Dermis microvascular lymphatic vessel endothelial cell (primary cell): ENCODE measurements at places on chromosomes 5 and 9.

- DNase-seq, result no peak
Measured at GRCh38 chr5:33762859-33763258, 128.9 kb downstream of the ADAMTS12 start.

DNA sequence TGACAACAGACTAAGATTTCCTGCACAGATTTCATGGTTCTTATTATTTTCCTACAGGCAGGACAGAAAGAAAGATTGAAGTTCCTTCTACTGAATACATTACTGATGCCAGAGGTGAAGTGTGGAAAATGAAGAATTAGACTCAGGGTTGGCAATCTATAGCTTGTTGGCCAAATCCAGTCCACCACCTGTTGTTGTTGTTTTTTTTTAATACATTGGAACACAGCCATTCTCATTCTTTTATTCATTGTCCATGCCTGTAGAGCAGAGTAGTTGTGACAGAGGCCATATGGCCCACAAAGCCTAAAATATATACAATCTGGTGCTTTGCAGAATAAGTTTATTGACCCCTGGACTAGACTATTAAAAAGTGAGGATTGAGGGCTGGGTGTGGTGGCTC, 5.8 kb upstream of the PLPPR1 start:
- no peak for DNase-seq

- no peak for DNase-seq
Measured at GRCh38 chr5:104915226-104915625, 1352.6 kb upstream of the NUDT12 start.

GRCh38 chr5:132464156-132464939, 26.2 kb downstream of the IRF1 start:
- peak; percentile 26 for DNase-seq

DNA sequence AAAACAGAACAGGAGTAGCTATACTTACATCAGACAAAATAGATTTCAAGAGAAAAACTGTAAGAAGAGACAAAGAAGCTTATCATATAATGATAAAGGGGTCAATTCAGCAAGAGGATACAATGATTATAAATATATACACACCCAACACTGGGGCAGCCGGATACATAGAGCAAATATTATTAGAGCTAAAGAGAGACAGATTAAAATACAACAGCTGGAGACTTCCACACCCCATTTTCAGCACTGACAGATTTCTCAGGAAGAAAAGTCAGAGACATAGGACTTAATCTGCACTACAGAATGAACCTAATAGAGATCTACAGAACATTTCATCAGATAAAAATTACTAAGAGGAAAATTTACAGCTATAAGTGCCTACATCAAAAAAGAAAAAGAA, 35.7 kb downstream of the OXCT1 start:
- no peak for DNase-seq

DNA sequence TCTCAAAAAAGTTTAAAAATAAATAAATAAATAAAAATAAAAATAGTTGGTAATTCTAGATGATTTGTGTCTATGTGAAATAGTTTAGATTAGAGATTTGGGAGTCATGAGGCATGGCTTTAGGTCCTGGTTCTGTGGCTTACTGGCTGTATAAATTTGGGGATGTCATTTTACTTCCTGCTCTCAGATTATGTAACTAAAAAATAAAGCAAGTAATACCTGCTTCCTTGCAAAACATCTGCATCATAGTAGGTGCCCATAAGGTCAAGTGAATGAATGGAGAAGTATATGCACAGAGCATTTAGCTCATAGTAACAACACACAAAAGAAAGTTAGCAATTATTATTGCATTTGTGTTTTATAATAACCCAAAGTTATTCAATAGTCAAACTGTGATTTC, 287.7 kb upstream of the TLE4 start:
- DNase-seq, result no peak

- no peak for DNase-seq
Measured at GRCh38 chr5:1351156-1351555, 6.3 kb upstream of the CLPTM1L start.

GRCh38 chr5:96601715-96602244, 60.4 kb upstream of the CAST start:
- peak; percentile 70 for DNase-seq

- DNase-seq, result no peak
Measured at GRCh38 chr9:87442451-87442850, 55.2 kb upstream of the DAPK1 start.

DNA sequence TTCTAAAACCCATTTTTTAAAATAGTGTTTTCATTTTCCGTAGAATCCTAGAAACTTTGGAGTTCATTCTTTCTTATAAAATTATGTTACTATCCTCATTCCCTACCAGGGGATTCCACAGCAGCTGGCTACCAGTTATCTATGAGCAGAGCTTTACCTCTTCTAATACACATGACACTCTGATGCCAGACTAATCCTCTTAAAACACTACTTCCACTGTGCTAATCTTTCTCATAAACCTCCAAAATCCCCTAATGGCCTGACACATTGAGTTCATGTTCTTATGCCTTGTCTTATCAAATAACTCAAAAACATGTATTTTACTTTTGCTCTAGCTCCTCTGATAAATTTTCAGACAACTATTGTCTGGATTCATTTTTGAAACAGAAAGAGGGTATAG, 633.6 kb upstream of the FTMT start:
- no peak for DNase-seq

DNA sequence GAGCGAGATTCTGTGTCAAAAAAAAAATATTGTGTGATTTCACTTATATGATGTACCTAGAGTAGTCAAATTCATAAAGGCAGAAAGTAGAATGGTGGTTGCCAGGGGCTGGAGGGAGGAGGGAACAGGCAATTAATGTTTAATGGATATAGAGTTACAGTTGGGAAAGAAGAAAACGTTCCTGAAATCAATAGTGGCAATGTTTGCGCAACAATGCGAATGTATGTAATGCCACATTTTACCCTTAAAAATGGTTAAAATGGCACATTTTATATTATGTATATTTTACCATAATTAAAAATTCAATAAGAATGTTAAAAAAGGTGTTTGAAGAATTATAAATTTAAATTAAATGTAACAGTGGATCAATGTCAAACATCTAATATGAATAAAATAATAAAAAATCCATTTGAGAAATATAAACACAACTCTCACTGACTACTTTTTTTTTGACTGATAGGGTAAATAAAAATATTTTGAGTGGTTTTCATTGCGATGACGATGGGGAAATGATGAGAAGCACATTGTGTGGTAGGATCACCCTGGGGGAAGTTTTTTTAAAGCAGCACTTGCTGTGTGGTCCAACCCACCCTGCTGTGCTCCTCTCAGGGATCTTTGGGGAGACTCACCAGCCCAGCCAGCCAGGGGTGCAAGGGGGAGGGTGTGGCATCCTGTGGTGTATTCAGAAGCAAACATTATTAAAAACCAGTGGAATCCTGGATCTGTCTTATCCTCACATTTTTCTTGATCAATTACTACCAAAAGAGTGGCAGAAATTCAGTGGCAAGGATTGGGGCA, 4.3 kb downstream of the FYB1 start:
- no peak for DNase-seq

- peak; percentile 41 for DNase-seq
Measured at GRCh38 chr9:127873886-127874285, 3.6 kb downstream of the AK1 start.
